ENCODE measurements at places on chromosomes 1 and 21.

DNA sequence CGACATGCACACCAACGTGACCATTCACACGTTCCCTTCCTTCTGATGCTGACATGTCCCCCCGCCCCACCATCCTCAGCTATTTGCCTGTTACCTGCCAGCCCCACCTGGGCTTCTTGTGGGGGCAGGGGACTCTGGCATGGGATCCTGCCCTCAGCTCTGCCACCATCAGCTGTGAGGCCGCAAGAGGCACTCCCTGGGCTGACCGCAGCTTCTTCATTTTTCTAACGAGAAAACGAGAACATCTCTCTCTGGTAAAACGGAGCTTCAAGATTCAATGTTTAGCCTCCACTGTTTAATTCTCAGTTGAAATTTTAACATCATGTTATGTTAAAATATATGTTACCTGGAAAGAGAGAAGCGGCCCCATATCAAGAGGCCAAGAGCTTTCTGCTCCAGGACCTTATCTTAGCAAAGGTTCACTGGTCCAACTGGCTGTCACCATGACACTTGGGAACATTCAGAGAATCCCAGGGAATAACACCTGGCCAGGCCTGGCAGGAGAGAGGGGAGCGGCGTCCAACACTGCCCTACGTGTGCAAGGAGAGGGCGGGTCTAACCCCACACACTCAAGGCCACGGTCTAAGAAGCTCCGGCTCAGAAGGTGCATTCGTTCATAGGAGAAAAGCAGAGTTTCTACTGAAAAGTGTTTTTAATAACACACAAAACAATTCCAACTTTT is 51.3 kb downstream of the HLCS start:
- DNase-seq, result no peak

DNA sequence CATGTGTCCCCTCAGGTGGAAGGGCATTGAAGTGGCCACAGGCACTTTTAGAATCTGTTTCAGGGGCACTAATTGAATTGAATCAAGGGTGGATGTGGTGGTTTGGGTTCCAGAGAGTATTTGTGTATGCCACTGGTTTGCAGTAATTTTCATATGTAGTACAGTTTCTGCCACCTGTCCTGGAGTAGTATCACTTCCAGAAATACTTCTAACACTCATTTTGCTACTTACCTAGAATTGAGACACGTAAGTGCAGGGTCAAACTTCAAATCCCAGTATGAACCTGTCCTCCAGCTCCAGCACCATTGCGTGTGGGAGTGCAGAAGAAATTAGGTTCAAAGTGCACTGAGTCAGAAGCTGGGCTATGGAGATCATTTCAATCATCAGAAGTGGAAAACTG is 26.8 kb downstream of the RSPH1 start:
- DNase-seq, result peak; percentile 57

GRCh38 chr1:2269193-2269921 is 41.2 kb downstream of the SKI start:
- DNase-seq, result no peak

GRCh38 chr1:20882837-20883236 is 95.7 kb upstream of the HP1BP3 start:
- DNase-seq, result no peak

DNA sequence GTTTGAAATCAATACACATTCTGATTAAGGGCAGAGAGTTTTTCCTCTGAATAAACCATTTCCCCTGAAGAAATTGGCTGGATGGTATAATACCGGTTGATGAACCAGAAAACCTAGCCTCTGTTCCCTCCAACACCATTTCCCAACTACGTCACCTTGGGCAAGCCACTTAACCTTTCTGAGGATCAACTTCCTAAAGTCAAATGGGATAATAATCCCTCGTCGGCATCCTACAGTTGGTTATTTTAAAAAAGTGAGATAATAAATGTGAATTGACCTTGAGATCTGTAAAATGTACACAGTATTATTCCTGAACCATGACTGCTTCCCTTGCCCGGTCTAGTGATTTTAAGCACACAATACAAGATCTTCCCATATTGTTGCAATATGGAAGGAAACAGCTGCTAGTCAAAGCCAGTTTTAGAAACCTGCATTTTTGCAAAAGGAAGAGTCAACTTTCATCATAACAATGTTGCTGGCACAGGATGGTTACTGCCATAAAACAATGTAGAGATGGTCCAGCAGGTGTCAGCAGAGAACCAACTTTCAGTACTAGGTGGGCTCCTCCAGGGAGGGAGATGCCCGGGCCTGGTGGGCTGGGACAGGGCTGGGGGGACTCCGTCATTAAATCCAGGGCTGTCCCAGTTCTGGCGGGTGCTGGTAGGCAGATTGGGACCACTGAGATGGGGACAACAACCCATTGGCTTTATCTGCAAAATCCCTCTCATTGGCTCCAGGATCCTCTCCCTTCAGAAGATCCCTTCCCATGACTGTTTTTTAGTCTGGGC is 5.2 kb upstream of the HLX start:
- DNase-seq, result no peak

GRCh38 chr1:200786788-200787187 is 48.1 kb downstream of the CAMSAP2 start:
- no peak for DNase-seq

GRCh38 chr1:183958958-183959357 is 78.6 kb downstream of the COLGALT2 start:
- DNase-seq, result no peak

GRCh38 chr1:171754353-171754705 is 12.5 kb upstream of the VAMP4 start:
- no peak for DNase-seq

GRCh38 chr21:17859661-17860060 is 40.5 kb upstream of the C21orf91 start:
- no peak for DNase-seq

DNA sequence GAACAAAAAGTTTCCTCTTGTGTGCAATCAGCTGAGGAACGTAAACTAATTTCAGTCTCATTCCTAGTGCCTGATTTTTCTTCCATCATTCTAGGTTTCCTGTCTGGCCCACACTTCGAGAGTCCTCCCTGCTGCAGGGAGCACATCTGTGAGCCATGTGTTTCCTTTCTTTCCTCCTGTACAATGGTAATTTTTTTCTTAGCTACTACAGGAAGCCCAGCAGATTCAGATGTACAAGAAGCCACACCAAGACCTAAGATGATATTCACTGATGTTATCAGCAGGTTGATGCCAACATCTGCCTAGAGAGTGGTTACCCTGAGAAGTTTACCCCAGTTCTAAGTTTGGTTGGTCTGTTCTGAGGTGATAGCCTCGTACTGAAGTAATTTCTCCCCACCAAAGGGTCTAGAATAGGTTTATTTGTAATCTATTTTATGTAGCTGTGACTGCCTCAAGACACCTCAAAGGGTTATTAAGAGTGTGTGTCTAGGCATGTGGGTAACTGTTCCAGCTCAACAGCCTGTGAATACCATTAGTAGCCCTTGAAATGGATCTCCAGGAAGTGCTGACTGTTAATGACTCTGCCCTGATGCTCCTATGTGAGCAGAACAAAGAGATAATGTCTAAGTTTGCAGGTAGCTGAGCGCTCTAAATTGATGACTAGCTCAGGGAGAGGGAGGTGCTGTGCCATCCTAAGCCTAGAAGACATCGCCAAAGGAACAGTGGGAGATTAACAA is 31.7 kb upstream of the CLDN14 start:
- no peak for DNase-seq

GRCh38 chr1:70462611-70463010 is 51.5 kb downstream of the CTH start:
- no peak for DNase-seq

DNA sequence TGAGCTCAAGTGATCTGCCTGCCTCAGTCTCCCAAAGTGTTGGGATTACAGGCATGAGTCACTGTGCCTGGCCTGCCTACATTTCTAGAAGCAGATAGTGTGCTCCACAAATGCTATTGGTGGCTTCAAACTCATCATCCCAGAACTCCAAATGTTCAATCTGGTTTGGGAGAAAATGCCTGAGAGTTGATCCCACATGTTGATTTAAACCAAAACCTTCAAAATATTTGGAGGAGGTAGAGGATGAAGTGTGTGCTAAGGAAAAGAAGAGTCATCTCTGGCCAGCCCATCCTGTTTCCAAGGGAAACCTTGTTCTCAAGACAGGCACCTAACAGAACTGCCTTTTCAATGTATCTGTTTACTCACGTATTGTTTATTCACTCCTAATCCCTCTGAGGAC is 55.4 kb upstream of the GRHL3 start:
- no peak for DNase-seq

DNA sequence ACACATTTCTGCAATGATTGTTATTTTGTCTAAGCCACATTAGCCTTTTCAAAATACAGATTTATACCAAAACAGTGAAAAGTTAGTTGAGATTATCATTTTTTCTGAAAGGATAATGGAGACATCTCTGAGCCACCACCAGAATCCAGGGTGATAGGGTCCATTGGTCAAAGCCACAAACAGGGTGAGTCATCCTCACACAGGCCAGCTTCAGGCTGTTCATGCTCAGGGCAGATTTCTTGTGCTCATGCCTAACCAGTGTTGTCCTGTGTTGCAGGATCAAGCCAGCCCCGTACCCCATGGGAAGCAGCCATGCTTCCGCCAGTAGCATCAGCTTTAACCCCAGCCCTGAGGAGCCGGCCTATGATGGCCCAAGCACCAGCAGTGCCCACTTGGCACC is 13.4 kb downstream of the ELOA start:
- no peak for DNase-seq

- DNase-seq, result no peak
Measured at GRCh38 chr1:150008699-150009098, 1.8 kb downstream of the OTUD7B start.

DNA sequence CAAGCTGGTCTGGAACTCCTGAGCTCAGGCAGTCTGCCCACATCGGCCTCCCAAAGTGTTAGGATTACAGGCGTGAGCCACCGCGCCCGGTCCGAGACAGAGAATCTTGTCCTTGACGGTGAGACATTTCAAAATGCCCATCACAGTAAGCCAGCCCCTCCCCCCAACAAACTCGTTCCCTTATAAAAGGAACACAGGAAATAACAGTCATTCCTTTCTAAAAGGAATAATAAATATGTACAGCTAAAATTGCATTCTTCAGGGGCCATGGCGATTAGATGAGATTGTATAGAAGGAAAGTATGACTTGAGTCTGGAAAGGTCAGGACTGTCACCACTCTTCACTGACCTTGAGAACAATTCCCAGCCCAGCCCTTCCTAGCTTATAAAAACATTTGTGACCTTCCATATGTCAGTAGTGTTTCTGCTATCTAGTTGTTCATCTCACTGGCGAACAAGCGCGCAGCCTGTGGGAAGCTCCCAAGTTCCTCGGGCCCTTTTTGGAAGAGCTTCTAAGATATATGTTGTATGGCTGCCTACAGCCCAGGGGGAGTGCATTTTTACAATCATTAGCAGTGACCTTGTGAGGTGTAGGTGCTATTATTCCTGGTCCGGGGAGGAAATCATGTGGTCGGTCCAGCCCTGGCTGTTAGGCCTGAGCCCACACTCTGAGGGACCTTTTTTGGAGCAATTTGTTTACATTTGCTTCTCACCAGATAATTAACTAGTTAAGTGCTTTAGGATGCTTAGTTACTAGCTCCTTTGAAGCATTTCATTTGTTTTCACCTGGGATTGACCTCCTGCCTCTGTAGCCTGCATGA is 8.7 kb downstream of the SZRD1 start:
- no peak for DNase-seq

DNA sequence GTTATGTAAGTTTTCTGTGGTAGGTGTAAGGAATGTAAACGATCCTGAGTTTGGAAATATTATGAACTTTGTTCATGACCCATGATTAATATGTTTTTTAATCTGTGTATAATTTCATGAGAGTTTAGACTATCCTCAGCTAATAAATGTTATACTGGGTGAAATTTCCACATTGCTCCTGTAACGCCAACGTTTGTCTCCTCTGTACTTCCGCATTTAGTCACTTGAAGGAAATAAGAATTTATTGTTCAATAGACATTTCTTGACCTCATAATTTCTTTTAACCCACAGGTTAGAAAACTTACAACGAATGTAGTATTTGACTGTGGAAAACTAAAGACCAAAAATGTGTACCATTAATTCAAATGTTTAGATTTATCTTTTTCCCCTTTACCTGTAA is 876 bp downstream of the KCNJ15 start:
- DNase-seq, result no peak

- DNase-seq, result no peak
Measured at GRCh38 chr1:17919525-17920439, 164.6 kb downstream of the ACTL8 start.

GRCh38 chr1:90162216-90162615 is 167.3 kb downstream of the ZNF326 start:
- no peak for DNase-seq

- DNase-seq, result no peak
Measured at GRCh38 chr1:22848405-22848804, 124.3 kb downstream of the LACTBL1 start.

All from GM12864 (cell line).